Stimulated activated CD4-positive, alpha-beta T cell treated with anti-CD3 and anti-CD28 coated beads, Interleukin-2, amount 100 ng/mL, for 24 hours (primary cell): ENCODE measurements at places on chromosomes 3 and 15.

DNA sequence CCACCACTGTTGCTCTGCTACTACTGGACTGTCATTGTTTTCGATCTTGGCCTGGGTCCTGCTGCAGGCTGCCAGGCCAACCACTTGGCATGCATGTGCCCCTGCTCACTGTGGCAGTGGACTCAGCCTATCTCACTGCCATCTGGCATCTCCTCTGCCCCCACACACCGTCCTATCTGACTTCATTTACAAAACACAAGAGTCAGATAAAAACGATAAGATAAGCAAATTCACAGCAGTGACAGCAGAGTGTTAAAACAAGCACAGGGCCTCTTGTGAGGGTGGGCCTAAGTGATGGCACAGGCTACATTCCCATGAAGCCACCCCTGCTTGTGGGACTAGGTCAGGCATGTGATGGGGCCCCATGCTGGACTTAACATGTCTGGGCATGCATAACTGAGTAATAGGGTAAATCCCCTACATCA lies 68.1 kb downstream of the CRYGS start:
- no peak for DNase-seq

- no peak for DNase-seq
Observed at GRCh38 chr3:8793242-8793641, 23.8 kb upstream of the OXTR start.

- DNase-seq: no peak
Observed at GRCh38 chr15:39172380-39173281, 408.2 kb upstream of the THBS1 start.

- no peak for DNase-seq
Observed at GRCh38 chr15:74202452-74203401, at the start of gene STRA6. STRA6 (minus strand) TSS chr15:74202787; CDS start chr15:74202267, 520 bp downstream.

DNA sequence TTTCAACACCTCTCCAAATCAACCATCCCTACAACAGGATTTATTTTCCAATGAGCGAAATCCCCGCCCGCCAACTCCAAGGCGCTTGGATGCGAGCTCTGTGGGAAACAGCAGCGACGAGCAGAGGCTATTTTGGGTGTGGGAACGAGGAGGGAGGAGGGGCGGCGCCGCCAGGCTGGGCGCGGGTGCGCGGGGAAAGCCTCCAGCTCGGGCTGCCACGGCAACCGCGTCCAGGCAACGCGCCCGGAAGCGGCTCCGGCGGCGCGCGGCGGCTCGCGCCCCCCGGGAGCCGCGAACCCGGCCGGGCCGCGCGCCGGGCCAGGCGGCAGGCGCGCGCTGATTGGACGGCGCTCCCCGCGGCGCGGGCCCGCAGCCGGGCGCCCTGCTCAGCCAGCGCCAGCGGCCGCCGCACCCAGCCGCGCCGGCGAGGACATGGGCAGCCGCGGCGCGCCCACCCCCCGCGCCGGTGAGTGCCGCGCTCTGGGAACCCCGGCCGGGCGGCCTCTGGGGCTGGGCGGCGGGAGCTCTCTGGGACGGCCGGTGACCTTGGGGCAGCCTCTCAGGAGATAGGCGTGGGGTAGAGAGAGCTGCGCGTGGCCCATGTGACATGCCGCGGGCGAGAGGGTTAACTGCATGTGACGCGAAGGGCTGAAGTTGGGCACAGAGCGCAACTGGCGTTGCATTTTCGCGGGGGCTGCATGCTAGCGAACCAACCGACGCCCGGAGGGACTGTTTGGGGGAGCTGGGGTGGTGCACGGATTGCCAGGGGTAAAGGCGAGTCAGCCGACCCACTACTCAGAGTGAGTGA lies at the start of gene FAM81A:
Gene FAM81A, plus strand, starts transcription at position 370 of the 808 bp plus-strand sequence. CDS start 20,441 bp downstream, outside the sequence.
- DNase-seq: peak; percentile 71

- no peak for DNase-seq
Observed at GRCh38 chr3:125679258-125679657, 84.0 kb upstream of the OSBPL11 start.

GRCh38 chr3:2599471-2599870 lies 500.8 kb downstream of the CNTN4 start:
- no peak for DNase-seq

- peak; percentile 2 for DNase-seq
Observed at GRCh38 chr3:190811775-190812480, 50.6 kb downstream of the GMNC start.

DNA sequence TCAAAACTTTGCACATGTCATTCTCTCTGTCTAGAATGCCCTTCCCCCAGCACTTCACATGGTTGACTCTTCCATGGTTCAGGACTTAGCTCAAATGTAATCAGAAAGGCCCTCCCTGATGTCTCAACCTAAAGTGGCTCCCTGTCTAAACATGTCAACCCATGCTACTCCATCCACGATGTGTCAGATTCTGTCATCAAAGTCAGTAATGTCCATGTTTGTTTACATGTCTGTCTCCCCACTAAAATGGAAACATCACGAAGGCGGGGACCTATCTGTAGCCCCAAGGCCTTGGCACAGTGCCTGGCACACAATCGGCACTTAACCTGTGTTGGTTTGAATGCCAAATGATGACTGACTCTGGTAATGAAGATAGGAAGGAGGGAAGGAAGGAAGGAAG lies 20.8 kb upstream of the SNTN start:
- DNase-seq: no peak

GRCh38 chr15:73991260-73991659 lies 835 bp downstream of the STOML1 start:
- no peak for DNase-seq

GRCh38 chr3:41600616-41601015 lies 361.3 kb downstream of the ULK4 start:
- DNase-seq: no peak

GRCh38 chr15:67101911-67102598 lies 36.7 kb downstream of the SMAD3 start:
- DNase-seq: peak; percentile 62

DNA sequence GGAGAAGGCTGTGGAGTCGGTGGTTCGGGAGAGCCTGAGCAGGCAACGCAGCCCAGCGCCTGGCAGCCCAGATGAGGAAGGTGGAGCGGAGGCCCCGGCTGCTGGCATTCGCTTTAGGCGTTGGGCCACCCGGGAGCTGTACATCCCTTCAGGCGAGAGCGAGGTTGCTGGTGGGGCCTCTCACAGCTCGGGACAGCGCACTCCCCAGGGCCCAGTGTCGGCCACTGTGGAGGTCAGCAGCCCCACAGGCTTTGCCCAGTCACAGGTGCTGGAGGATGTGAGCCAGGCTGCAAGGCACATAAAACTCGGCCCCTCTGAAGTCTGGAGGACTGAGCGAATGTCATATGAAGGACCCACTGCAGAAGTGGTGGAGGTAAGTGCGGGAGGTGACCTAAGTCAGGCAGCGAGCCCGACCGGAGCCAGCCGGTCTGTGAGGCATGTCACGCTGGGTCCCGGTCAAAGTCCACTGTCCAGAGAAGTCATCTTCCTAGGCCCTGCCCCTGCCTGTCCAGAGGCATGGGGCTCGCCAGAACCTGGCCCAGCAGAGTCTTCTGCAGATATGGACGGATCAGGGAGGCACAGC lies 26.7 kb downstream of the SYNM start:
- no peak for DNase-seq

GRCh38 chr3:97927704-97928103 lies 44.5 kb downstream of the RIOX2 start:
- no peak for DNase-seq

- DNase-seq: peak; percentile 62
Observed at GRCh38 chr3:73502609-73503583, 121.8 kb downstream of the PDZRN3 start.

DNA sequence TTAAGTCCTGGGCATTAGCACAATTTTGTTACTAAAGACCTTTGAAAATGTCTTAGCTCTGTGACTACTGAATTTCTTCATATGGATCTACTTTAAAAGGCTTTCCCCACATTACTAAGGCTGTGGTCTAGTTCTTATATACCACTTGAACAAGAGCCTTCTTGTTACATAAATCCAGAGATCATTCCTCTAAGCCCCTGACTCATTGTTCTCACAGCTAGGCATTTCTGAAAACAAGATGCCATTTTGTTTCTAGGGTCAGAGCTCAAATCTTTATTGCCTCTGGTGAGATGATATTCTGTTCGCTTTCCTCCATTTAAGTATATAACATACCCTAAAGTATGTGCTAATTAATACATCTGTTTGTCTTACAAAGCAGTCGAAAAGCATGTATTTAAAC lies 29.8 kb upstream of the LPP start:
- DNase-seq: no peak

DNA sequence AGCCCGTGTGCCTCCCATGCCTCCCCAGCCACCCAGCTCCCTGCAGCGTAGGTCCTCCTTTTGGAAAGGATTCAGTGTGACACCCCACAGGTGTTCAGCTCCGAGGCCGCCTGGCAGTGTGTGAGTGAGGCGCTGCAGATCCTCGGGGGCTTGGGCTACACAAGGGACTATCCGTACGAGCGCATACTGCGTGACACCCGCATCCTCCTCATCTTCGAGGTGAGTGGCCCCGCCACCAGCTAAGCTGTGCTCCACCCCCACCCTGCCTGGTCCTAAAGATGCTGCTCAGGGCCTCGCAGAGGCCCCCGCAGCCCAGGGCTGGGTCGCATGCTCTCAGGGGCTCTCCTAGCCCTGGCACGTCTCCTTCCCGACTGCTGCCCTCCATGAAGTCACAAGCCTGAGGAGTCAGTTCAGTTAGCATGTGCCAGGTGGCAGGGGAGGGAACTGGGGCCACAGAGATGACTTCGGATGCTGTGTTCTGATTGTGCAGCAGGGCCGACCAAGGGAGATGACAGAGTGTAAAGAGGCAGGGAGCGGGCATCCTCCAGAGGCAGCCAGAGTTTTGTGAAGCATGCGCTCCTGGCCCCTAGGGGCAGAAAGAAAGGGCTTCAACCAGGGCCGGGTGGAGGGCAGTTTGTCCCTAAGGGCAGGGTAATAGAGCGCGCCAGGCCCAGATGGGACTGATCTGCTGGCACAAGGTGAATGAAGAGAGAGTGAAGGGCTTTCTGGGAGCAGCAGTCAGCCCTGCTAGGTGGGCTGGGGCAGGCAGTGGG lies 26.8 kb downstream of the ACAD9 start:
- no peak for DNase-seq

- DNase-seq: no peak
Observed at GRCh38 chr15:58566029-58566428, 134.2 kb downstream of the LIPC start.

- DNase-seq: no peak
Observed at GRCh38 chr3:159062734-159063410, 261.0 kb downstream of the MFSD1 start.

- no peak for DNase-seq
Observed at GRCh38 chr3:192177383-192177782, 550.0 kb downstream of the FGF12 start.

DNA sequence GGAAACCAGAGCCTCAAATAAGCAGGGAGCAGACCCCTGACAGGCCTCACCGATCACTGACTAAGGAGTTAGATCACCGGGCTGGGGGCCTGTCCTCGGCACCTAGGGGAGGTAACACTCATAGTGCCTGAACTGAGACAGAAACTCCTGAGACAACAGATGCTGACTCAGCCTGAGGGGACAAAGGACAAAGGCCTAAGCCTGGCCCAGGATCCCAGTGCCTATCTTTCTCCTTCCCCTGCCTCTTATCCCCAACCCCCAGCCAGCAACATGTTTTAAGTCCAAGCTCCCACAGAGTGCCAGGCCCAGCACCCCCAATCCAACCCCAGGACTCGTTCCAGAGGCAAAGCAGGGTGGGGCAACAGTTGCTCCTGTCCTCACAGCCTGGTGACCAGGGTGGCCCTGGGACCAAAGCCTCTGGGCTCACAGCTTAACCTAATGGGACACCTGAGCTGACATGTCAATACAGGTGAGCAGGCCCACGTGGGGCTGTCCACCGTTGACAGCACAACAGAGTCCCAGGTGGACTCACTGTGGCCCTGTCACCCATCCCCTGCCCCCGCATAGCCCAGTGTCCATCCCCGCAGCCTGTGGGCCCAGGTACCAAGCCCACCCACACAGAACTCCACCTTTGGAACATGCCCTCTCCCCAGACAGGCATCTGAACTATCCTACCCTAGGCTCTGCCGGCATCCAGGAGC lies 37.4 kb downstream of the ADCY5 start:
- DNase-seq: no peak

DNA sequence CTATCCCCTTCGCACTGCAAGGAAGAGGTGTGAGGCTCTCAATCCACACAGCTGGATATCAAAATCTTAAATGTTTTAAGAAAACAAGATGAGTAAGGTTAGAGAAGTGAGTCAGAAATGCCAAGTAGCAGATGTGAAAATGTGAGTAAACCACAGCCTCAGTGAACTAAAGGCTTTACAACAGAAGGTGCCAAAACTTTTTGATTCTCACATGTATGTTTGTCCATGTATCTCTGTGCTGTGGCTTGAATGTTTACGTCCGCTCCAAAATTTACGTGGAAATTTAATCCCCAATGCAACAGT lies 126.8 kb upstream of the PFN2 start:
- DNase-seq: no peak

- no peak for DNase-seq
Observed at GRCh38 chr3:190716211-190716610, 146.3 kb downstream of the GMNC start.

GRCh38 chr3:37243820-37244748 lies 69.7 kb upstream of the LRRFIP2 start:
- DNase-seq: peak; percentile 64

DNA sequence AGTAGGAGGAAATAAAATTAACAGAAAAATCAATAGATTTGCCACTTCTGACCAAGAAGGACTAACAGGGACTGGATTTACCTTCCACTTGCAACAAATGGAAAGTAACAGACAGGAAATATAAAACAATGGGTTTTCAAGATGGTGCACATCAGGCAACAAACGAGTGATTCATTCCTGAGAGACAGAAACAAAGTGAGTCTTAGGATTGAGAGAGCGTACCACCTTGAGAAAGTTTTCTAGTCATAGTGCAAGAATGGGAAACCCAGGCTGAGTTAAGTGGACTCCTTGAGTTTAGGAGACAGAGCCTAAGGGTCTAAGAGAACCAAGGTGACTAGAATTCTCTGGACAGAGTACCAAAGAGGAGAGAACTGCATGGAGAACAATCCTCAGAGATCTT lies 101.7 kb downstream of the PPP2R3A start:
- DNase-seq: no peak

DNA sequence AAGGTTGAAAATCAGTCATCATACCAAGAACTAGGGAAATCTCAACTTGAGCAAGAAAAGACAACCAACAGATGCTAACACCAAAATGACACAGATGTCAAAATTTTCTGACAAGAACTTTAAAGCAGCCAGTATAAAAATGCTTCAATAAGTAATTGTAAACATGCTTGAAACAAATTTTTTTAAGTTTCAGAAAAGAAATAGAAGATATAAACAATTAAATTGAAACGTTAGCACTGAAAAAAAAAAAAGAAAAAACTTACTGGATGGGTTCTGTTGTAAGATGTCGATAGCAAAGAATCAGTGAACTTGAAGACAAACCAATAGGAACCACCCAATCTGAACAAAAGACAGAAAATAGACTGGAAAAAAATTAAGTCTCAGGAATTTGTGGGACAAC lies 8.0 kb downstream of the MYD88 start:
- DNase-seq: no peak

DNA sequence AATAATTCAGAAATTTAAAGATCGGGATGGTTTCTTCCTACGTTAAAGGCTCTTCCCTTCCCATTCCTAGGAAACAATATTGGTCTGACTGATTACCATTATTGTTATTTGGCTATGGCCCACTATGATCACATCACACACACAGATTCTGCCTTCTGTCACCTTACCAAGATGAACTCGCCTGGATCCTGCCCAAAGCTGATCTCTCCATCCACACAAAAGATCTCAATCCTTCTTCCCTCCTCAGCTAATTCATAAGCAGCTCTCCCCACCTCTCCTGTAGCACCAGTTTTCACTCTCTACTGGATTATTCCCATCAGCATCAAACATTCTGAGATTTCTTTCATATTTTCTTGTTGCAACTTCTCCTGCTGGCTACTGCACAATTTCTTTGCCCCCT lies 25.0 kb downstream of the PLCL2 start:
- DNase-seq: no peak
